ENCODE measurements at places on chromosomes 16 and 17. TPM values are rescaled to one million over a fixed set of nuclear protein-coding genes. Genes with fewer than 3 reads are reported as not detected.

DNA sequence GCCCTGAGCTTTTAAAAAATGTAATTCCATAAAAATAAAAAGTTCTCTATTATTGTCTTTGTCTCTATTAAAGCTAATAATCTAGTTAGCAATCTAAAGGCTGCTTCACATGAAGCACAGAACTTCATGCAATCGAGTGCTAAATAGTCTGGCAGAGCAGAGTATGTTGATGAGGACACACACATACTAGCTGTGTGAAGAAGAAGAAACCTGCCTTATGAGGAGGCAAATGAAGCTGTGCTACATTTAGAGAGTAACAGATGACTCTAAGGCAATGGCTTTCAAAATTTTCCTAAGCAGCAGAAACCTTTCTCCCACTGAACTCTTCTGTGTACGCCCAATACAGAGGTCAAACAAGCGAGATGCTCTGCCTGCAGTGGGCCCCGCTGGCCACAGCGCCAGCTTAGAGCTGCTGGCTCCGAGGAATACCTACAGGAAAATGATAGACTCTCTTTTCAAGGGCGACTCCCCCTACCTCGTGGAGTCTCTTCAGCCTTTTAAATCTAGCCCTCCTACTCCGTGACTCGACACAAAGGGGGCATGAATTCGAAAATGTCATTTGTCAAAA lies 39.2 kb downstream of the GNA13 start:
- no peak for DNase-seq

- no peak for DNase-seq
These were observed 39.4 kb upstream of the B4GALNT2 start for GRCh38 chr17:49093131-49093530.

The TBC1D3E gene
- total RNA-seq, result not detected

The ARRB2 gene
- 11.0 TPM for total RNA-seq

The PRR15L gene
- 0.33 TPM for total RNA-seq

DNA sequence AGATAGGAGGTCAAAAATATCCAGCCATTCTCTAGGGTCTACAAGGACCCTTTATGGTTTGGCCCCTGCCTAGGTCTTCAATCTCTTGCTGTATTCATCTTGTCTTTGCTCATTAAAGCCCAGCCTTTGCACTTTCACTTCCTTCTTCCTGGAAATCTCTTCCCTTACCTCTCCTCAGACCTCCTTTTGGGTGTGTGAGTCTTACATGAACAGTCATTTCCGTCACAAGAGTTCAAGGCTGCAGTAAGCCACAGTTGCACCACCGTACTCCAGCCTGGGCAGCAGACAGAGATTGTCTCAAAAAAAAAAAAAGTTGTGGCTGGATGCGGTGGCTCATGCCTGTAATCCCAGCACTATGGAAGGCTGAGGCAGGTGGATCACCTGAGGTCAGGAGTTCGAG lies 6.0 kb upstream of the ATP1B2 start:
- DNase-seq, result no peak

The SOCS1 gene
- total RNA-seq, result 7.9 TPM
